ENCODE measurements at places on chromosomes 16 and 17. TPM values are rescaled to one million over a fixed set of nuclear protein-coding genes. Genes with fewer than 3 reads are reported as not detected.

The ALOX12 gene
- not detected for total RNA-seq

DNA sequence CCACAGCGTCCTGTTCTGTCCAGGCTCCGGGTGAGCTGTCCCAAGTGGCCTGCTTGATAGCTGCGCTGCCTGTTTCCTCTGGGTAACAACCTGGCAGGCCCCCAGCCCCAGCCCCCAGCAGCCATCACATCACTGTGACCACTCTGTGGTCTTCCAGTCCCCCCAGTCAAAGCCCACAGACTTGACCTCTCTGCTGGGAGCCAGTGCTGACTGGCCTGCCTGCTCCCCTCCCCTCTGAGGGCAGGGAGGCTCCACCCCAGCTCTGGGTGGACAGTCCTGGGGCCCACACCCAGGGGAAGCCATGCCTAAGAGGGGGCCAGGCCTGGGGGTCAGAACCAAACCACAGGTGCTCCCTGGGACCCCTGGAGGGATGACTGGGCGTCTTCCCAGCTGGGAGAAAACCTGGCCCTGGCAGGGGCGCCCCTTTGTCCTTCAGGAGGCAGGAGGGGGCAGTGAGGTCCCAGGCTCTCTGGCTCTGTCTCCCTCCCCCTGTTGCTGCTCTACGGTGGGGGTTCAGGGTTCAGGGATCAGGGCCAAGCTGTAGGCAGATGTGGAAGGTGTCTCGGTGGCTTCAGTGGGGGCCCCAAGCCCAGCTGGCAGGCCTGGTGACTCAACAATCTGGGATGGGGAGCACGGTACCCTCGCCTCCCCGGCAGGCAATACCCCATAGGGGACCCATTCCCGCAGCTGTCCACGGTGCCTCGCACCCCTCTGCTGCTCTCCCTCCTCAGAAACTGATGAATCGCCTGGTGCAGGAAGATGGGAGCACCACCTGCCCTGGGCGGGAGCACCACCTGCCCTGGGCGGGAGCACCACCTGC, 1.8 kb upstream of the SLC16A3 start:
- no peak overlapping the region for H3K4me3 ChIP-seq
- DNase-seq, result peak; percentile 48
- H3K27me3 ChIP-seq, result peaks cover 3% of the 10 kb centered on the region

GRCh38 chr17:70622368-70623260, 453.3 kb downstream of the KCNJ2 start:
- H3K36me3 ChIP-seq, result no peaks in the 10 kb centered on the region
- H3K4me1 ChIP-seq, result no peaks in the 10 kb centered on the region
- no peak overlapping the region for H3K4me3 ChIP-seq
- no peaks in the 10 kb centered on the region for H3K27me3 ChIP-seq
- DNase-seq, result no peak
- H3K27ac ChIP-seq, result no peak overlapping the region

GRCh38 chr16:15597135-15597534, 45.8 kb downstream of the MARF1 start:
- no peak overlapping the region for H3K4me3 ChIP-seq
- no peaks in the 10 kb centered on the region for H3K27me3 ChIP-seq
- peaks cover 3% of the 10 kb centered on the region for H3K36me3 ChIP-seq
- peak overlapping the region; percentile 29 for H3K27ac ChIP-seq
- DNase-seq, result no peak

The RHBDL3 gene
- total RNA-seq, result 0.29 TPM

The SMIM36 gene
- not detected for total RNA-seq

DNA sequence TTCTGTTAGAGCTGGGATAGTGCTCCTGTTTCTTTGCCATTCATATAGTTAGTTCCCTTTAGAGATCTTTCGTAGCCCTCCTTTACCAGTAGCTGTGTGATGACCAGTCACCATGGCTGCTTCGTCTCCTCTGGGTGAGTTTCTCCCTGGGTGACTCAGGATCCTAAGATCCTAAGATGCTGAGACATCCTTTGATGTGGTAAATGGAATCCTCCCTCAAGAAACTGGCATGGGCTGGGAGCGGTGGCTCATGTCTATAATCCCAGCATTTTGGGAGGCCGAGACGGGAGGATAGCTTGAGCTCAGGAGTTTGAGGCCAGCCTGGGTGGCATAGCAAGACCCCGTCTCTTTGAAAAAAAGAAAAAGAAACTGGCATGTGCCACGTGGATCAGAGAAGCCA, 5.9 kb downstream of the PHAF1 start:
- no peaks in the 10 kb centered on the region for H3K36me3 ChIP-seq
- no peak overlapping the region for H3K4me3 ChIP-seq
- no peak overlapping the region for H3K27ac ChIP-seq
- H3K27me3 ChIP-seq, result no peaks in the 10 kb centered on the region
- H3K4me1 ChIP-seq, result no peaks in the 10 kb centered on the region

GRCh38 chr16:2952679-2953078, 11.4 kb upstream of the KREMEN2 start:
- H3K27me3 ChIP-seq, result no peaks in the 10 kb centered on the region
- no peaks in the 10 kb centered on the region for H3K4me1 ChIP-seq
- no peak overlapping the region for H3K4me3 ChIP-seq
- DNase-seq, result no peak

The ORC6 gene
- total RNA-seq, result 1.6 TPM

DNA sequence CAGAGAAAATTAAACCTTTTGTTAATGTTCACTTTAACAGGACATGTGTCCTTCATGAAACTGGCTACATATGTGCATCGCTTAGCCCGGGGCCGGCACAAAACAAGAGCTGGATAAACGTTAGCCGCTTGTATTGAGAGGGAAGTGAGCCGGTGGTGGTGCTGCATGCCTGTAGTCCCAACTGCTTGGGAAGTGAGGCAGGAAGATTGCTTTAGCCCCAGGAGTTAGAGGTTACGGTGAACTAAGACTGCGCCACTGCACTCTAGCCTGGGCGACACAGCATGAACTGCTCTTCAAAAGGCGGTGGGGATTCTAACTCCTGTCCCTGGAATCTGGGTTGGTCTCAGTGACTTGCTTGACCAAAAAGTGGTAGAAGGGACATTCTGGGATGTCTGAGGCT, 15.0 kb upstream of the SPHK1 start:
- no peak overlapping the region for H3K4me3 ChIP-seq
- H3K27ac ChIP-seq, result no peak overlapping the region
- H3K4me1 ChIP-seq, result no peaks in the 10 kb centered on the region
- no peak for DNase-seq

- no peak for DNase-seq
- no peaks in the 10 kb centered on the region for H3K36me3 ChIP-seq
- H3K27ac ChIP-seq, result no peak overlapping the region
- no peak overlapping the region for H3K4me3 ChIP-seq
Observed at GRCh38 chr17:74822335-74822938, 37.2 kb downstream of the GRIN2C start.

The FAM171A2 gene
- total RNA-seq, result 0.45 TPM

The RNF166 gene
- 39.4 TPM for total RNA-seq

The ITGB3 gene
- 210 TPM for total RNA-seq

DNA sequence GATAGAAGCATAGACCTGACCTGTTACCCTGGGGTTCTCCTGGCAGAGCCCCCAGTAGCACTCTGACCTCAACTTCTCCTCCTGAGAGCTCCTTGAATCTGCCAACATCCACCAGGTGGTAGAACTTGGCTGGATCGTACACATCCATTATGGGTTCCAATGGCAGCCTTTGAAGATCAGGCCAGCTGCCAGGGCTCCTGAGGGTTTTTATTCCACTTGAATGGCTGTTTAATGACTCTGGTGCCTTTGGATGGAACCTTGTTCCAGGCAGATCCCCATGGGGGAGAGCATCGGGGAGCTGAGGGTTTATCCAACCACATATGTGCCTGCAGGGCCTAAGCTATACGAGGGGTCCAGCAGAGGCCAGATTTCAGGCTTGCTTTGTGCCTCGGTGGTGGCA, 47.1 kb upstream of the CLEC19A start:
- no peak overlapping the region for H3K27ac ChIP-seq
- no peaks in the 10 kb centered on the region for H3K4me1 ChIP-seq
- H3K36me3 ChIP-seq, result no peaks in the 10 kb centered on the region

DNA sequence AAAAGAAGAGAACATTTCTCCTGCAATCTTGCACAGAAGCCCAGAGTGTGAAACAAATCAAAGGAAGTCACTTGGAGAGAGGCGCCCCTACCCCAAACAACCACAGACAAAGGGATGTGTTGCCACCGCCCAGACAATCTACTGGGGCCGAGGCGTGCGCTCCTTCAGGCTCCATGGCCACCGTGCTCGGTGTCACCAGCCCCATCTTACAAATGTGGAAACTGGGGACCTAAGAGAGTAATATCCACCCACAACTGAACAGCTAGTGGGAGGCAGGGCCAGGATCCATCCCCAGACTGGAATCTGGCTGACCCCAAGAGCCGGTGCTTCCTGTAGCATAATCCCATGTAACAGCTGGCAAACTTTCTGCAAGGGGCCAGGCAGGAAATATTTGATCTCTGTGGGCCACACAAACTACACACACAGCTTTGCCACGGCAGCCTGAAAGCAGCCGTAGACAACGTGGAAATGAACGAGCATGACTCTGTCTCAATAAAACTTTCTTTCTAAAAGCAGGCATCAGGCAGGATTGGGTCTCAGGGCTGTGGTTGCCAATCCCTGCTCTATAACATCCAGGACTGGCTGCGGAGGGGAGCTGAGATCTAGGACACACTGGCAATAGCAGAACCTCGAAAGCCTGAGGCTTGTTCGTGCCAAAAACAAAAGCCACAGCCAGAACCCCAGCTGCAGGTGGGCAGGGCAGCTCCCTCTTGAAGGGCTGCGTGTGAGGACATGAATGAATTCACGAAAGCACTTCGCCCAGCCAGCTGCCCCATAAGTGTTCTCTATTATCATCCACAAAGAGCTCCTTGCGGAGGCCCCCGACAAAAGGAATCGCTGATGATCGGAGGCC, 26.6 kb upstream of the GINS2 start:
- DNase-seq, result no peak
- H3K4me1 ChIP-seq, result no peaks in the 10 kb centered on the region
- H3K36me3 ChIP-seq, result no peaks in the 10 kb centered on the region
- no peak overlapping the region for H3K4me3 ChIP-seq
- H3K27ac ChIP-seq, result no peak overlapping the region

The SHISA6 gene
- 0.13 TPM for total RNA-seq

- H3K4me3 ChIP-seq, result no peak overlapping the region
- no peaks in the 10 kb centered on the region for H3K36me3 ChIP-seq
- H3K27ac ChIP-seq, result no peak overlapping the region
- H3K4me1 ChIP-seq, result no peaks in the 10 kb centered on the region
- H3K27me3 ChIP-seq, result no peaks in the 10 kb centered on the region
- no peak for DNase-seq
Observed at GRCh38 chr16:73154063-73154870, 106.3 kb upstream of the ZFHX3 start.

DNA sequence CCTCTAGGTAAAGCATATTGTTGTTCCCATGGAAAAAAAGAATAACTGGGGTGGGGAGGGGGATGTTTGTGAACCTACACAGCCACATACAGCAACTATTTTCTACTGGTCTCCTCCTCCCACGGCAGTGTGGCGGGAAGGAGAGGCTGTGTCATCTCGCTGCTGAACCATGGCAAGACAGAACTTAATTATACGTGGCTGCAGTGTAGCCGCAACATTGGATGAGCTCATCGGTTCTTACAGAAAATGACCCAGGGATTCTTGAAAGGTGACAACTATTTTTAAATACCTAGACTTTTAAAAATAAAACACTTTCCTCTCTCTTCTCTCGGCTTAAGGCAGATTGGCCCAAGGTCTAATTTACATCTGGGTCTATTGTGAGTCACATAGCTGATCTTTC, 19.8 kb upstream of the TEKT3 start:
- no peak overlapping the region for H3K27ac ChIP-seq
- no peak for DNase-seq
- H3K4me3 ChIP-seq, result no peak overlapping the region
- H3K36me3 ChIP-seq, result no peaks in the 10 kb centered on the region

GRCh38 chr17:46950997-46951621, 27.9 kb downstream of the RPRML start:
- no peak for DNase-seq
- no peaks in the 10 kb centered on the region for H3K36me3 ChIP-seq
- H3K4me3 ChIP-seq, result no peak overlapping the region
- no peaks in the 10 kb centered on the region for H3K27me3 ChIP-seq
- H3K27ac ChIP-seq, result no peak overlapping the region

The DPEP3 gene
- total RNA-seq, result not detected

DNA sequence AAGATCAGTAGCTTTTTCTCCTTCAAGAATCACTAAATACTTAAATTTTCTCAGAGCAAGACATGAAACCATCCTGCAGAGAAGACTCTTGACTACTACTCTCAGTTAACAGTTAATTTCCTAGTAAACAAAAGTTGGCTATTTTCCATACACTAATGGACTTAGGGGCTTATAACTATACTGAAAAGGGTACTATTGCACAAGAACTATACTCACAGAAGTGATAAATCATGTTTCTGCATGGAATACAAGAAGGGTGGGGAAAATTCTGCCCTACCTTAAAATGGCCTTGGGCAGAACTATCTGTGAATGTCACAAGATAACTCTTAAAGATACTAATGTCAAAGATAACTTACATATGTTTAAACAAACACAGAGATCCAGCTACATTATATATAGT, 12.5 kb downstream of the ZNF652 start:
- no peak for DNase-seq
- peaks cover 2% of the 10 kb centered on the region for H3K36me3 ChIP-seq
- H3K4me1 ChIP-seq, result no peaks in the 10 kb centered on the region
- H3K27ac ChIP-seq, result no peak overlapping the region

GRCh38 chr16:87954361-87954760, 3.1 kb downstream of the BANP start:
- H3K36me3 ChIP-seq, result no peaks in the 10 kb centered on the region
- H3K27ac ChIP-seq, result no peak overlapping the region
- no peaks in the 10 kb centered on the region for H3K4me1 ChIP-seq
- no peak overlapping the region for H3K4me3 ChIP-seq
- no peaks in the 10 kb centered on the region for H3K27me3 ChIP-seq
